Esophagus squamous epithelium (tissue), 5 donors: ENCODE measurements at places on chromosomes 2 and 18.

GRCh38 chr2:50955081-50955480 is 76.9 kb downstream of the NRXN1 start:
- DNase-seq: no peak

DNA sequence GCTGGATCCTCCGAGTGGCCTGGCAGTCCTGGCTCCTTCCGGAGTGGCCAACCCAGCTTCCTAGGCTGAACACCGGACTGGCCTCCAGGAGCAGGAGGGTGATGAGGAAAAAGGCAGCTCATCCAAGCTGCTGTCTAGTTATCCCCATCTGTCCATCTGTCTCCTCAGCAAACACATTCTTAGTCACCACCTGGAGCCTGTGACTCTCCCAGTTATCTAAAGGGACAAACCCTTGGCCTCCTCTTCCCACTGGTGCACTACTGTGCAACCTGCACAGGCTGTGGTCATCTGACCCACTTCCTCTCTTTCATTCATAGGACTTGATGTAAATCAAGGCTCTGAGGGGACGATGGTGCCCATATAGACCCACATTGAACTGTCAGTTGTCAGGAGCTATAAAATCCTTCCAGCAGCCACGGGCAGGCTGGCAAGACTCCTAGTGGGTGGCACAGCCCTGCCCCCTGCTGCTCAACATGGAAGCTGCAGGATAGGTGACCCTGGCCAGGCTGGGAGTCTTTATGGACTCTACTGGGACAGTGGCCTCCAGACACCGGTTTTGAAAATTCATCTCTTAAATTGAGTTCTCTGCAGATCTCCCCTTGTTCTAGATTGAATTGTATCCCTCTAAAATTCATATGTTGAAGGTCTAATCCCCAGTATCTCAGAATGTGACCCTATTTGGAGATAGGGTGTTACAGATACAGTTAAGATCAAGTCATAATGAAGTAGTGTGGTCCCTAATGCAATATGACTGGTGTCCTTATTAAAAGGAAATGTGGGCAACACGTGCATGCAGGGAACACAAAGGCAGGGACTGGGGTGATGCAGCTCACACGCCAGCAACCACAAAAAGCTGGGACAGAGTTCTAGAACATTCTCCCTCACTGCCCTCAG is 29.3 kb upstream of the DUSP2 start:
- DNase-seq: no peak

DNA sequence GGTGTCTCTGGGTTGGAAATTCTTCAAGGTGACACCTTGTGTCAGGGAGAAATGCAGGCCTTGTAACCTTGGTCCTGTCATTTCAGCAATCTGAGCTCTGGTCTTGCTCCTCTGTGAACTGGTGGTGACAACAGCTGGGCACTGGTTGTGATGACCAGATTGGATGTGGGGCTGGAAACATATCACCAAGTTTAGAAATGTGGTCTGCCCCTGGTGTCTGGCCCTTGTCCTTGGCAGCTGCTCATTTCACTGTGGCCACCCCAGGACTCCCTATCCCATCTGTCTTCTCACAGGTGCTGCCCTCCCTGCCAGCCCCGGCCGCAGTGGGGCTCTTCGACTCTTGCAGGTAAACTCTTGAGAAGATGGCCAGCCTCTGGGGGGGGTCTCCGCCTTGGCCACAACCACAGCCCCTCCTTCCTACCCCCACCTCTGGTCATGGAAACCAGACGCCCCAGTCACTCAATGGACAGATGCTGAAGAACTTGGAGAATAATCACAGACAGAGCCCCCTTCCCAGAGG is 20.7 kb downstream of the SIX3 start:
- DNase-seq: no peak

- no peak for DNase-seq
Measured at GRCh38 chr18:5036523-5036922, 160.5 kb downstream of the AKAIN1 start.

DNA sequence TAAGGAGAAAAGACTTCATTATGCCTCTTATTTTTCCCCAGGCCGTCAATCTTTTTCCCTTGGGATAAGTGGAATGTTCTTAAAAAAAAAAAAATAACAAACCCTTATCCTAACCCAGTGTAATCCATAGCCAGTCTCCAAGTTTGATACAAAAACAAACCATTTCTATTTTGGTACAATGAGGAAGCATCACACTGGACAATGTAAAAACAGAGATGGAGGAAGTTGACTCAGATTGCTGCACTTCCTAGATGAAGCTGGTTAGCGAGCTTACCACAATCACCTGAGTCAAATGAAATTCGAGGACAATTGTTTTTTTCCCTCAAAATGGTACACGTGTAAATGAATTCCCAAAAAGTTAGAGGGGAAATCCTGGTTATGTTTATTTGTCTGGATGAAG is 259.7 kb downstream of the TCF4 start:
- DNase-seq: no peak

- DNase-seq: no peak
Measured at GRCh38 chr2:206324869-206325268, 50.4 kb downstream of the ZDBF2 start.

DNA sequence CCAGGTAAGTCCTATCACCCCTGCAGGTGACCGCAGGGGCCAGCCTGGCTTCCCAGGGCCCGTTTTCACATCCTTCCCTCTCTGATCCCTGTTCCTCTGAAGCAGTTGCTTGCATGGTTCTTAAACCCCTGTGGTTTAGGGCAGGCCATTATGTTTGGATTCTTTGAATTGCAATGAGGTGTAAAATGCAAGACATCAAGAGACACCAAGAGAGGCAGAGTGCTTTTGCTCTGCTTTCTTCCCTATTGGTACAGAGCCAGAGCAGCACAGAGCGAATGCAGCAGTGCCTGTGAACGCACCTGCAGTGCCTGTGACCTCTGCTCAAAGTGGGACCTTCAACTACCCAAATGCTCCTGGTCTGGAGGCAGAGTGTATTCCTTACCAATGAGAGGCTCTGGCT is 7.6 kb downstream of the RFX8 start:
- DNase-seq: no peak

DNA sequence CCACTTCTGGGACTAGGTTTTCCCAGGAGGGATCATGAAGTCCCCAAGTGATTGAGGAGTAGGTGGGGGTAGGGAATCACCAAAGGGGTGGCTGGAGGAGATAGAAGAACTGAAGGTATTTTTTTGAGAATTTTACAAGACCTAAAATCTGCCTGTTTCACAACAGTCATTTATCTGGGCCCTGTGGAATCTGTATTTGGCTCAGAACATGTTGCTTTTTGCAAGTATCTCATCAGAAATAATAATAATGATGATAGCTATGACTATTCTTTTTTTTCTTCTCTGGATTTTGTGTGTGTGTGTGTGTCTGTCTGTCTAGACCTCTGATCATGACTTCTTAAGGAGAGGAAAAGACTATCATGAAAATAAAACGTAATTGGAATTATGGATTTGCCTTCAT is 13.9 kb downstream of the STON1 start:
- no peak for DNase-seq

- DNase-seq: no peak
Measured at GRCh38 chr2:231144896-231145295, 20.1 kb upstream of the HTR2B start.

- DNase-seq: no peak
Measured at GRCh38 chr2:28716265-28716865, 35.3 kb upstream of the PPP1CB start.

- DNase-seq: no peak
Measured at GRCh38 chr18:63795606-63796005, 20.4 kb downstream of the SERPINB7 start.

GRCh38 chr2:211845338-211846035 is 693.1 kb downstream of the ERBB4 start:
- no peak for DNase-seq

- DNase-seq: no peak
Measured at GRCh38 chr18:31892936-31893335, 50.0 kb downstream of the TRAPPC8 start.

DNA sequence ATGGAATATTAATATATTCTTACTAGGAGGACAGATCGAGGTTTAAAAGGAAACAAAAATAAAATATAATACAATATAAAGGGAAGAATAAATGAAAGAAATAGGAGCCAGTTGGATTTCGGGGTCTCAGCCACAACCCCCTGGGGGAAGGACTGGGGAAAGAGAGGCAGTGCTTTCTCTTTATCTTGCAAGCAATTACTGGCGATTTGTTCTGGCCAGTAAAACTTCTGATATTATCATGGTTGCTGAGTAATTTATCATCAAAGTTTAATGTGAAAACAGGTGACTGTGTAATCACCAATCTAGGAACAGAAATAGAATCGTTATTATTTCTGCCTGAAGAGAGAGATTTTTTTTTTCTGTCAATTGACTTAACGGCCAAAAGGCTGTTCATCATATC is 917.7 kb upstream of the CELF4 start:
- no peak for DNase-seq
